ENCODE measurements at places on chromosomes 7 and 10.
A peak's percentile ranks its signal among the peaks of the same experiment; 100 is the strongest.

GRCh38 chr7:32536585-32536984, 41.3 kb downstream of the AVL9 start:
- DNase-seq, result no peak

GRCh38 chr7:149616898-149617297, 119.3 kb upstream of the ZNF746 start:
- DNase-seq, result no peak

- no peak for DNase-seq
Measured at GRCh38 chr7:51640841-51641240, 324.2 kb upstream of the COBL start.

DNA sequence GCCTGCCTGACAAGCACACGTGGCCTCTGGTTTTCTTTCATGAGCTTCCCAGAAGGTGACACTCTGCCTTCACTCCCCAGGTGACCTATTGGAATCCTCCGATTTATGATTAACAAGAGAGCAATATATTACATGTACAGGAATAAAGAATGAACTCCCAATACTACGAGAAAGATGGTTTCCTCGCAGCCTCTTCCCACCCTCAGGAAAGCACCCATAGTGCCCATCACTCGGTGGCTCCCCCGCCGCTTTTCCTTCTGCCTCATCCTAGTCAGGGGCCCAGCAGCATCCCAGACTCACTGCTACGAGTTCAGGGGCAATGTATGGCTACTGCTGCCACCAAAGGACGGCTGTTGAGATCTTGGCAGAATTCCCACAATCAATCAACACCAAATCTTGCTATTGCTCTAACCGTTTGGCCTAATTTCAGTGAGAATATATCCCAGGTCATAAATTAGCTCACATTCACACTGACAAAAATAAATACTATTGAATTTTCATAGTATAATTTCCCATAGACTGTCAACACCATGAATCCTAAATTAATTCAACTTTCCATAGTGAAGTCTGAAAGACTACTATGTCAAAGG, 196.3 kb downstream of the TNS3 start:
- no peak for DNase-seq

DNA sequence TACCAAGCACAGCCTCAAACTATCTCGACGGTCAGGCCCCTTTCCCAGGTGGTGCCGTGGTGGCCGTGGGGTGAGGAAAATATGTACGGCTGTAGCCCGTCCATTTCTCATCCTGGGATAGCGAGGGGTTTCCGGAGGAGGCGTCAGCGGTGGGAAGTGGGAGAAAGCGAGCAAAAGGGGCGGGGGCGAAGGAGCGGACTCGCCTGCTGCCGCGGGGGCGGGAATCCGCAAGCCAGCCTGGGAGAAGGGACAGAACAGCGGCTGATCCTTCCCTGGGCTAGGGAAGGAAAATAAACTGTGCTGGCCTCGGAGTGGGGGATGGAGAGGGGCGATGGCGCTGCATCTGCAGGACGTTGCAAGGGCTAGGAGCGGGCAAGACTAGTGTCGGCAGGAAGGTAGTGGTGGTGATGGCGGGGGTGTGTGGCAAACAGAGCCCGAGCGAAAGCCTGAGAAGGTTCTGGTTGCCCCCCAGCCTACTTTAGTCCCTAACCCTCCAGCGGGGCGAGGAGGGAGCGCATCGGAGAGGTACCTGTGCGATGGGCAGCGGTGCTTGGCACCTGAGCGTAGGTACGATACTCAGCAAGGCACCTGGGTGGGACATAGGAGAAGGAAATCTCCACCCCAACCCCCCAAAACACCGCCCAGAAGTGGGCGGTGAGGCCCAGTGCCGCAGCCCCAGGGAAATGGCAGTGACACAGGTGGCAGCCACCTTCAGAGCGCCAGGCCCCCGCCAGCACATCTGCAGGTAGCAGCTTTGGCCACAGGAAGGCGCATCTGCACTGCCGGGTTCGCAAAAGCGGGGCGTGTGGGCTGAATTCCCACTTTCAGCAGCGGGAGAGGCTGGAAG, 49.9 kb upstream of the STEAP1B start:
- DNase-seq, result no peak

DNA sequence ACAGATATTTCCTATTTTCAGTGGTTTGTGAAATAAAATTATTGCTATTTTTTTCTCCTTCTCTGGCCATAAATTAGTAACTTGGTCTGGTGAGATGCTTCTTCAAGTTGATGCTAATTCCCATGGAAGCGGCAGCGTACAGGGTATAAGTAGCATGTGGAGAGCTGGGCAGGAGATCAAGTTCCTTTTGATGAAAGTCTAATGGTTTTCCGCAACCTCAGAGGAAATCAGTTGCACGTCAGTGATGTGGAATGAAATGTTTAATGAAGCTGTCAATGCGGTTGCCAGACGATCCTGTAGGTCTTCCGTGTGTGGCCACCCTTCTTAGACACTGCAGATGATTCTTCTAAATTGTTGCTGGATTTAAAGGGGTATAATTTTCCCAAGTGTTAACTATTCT, 236.4 kb upstream of the GRM3 start:
- DNase-seq, result peak; percentile 14

- no peak for DNase-seq
Measured at GRCh38 chr10:7948371-7949000, 106.0 kb upstream of the GATA3 start.

GRCh38 chr10:113689057-113689456, 9.3 kb downstream of the CASP7 start:
- no peak for DNase-seq

- no peak for DNase-seq
Measured at GRCh38 chr7:2109251-2109872, 123.4 kb downstream of the MAD1L1 start.

DNA sequence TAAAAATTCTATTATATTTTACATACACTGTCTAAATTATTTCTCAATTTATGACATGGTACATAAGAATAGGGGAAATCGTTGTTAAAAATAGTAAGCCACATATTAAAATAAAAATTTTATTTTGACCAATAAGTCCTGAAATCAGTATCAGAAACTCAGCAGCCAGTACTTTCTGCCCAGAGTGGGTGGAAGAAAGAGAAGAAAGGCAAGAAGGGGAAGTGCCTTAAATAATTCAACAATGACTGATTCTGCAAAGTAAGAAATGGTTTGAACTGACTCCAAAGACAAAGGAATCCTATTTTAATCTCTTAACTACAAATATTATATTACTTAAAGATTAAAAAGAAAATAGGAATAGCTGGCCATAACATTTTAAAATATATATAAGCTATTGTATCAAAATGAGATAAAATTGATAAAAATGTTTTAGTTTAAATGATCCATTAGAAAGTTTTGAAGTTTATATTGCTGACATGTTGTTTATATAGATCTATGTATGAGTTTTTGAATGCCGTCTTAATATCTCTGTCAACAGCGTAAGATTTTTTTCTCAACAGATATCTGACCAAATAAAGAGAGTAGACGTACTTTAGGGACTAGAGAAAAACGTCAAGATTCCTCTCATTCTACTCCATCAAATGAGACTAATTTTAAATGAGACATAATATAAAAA, 30.2 kb upstream of the NRCAM start:
- DNase-seq, result no peak
